ENCODE measurements at places on chromosomes 12 and 14. TPM values are rescaled to one million over a fixed set of nuclear protein-coding genes. Genes with fewer than 3 reads are reported as not detected.

DNA sequence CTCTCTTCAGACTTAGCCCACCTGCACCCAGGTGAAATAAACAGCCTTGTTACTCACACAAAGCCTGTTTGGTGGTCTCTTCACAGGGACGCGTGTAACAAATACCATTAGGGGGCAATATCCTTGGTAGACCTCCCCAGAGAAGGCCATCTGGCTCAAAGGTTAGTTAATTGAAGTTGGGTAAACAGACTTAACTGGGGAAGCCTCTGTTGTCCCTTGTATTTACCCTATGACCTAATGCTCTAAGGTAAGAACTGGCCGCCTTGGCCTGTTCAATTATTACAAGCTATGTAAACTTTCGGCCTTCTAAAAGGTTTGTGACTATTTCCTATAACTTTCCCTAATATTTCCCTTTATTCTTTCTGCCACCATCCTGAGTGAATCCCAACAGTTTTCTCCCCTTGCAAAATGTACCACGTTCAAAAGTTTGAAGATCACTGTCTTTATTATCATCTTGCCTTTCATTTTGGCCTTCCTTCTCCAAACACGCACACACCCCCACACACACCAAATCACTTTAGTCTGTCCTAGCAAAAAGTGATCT lies 15.3 kb upstream of the LYZ start:
- peaks cover 9% of the 10 kb centered on the region for H3K27me3 ChIP-seq
- no peaks in the 10 kb centered on the region for H3K36me3 ChIP-seq
- H3K27ac ChIP-seq = no peak overlapping the region

GRCh38 chr12:46266869-46267574 lies 1.8 kb downstream of the SLC38A1 start:
- H3K27me3 ChIP-seq = no peaks in the 10 kb centered on the region
- H3K4me1 ChIP-seq = peaks cover 15% of the 10 kb centered on the region
- peak overlapping the region; percentile 90 for H3K4me3 ChIP-seq
- peak overlapping the region; percentile 73 for H3K27ac ChIP-seq
- peaks cover 4% of the 10 kb centered on the region for H3K36me3 ChIP-seq

DNA sequence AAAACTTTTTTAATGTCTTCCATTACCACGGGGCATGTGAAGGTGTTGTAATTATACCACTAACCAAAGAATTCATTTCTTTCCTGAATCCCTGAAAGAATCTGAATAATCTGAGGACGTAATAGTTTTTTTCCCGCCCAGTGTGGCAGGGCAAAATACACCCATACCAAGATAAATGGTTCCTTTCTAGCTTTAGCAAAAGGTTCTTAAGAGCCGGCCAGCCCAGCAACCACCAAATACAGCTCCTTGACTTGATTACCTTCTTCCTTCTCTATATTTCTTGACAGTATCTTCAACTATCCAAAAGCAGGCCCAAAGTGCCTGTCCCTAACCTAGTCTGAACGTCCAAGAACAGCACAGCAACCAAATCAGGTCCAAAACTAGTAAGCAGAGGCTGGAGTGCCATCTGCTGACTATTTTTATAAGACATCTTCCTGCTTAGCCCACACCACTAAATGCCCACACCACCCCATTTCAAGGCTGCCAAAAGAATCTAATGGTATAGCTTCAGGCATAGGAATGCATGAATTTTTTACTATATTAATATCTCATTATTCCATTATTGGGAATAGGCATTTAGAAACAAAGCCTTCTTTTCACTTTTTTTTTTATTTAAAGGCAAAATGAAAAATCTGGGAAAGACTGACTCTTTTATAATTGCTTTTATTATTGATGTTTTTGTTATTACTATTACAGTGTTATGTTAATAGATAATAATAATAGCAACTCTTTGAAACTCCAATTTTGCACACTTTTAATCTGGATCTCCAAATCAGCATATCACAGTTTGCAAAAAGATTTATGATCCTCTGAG lies 524.4 kb downstream of the MED13L start:
- no peak overlapping the region for H3K27ac ChIP-seq
- DNase-seq = peak; percentile 55
- H3K36me3 ChIP-seq = no peaks in the 10 kb centered on the region
- no peaks in the 10 kb centered on the region for H3K4me1 ChIP-seq
- no peaks in the 10 kb centered on the region for H3K27me3 ChIP-seq

GRCh38 chr12:26689281-26689841 lies 143.6 kb downstream of the ITPR2 start:
- no peak overlapping the region for H3K27ac ChIP-seq
- peaks cover 6% of the 10 kb centered on the region for H3K36me3 ChIP-seq
- H3K4me1 ChIP-seq = peaks cover 20% of the 10 kb centered on the region
- DNase-seq = no peak
- H3K27me3 ChIP-seq = no peaks in the 10 kb centered on the region

DNA sequence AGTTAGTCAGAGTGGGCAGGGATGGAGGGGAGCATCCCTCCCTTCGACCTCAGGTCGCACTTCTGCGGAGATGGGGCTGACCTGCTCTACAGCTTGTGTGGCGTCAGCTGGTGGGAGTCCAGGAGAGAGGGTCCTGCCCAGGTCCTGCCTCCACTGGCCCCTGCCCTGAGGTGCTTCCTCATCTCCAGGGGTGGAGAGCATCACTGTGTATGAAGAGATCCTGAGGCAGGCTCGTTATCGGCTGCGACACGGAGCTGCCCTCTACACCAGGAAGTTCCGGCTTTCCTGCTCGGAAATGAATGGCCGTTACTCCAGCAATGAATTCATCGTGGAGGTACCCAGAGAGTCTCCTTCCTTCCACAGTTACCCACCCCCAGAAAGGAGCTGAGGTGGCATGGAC lies 20.2 kb downstream of the CLSTN3 start:
- no peak for DNase-seq
- H3K27ac ChIP-seq = no peak overlapping the region
- H3K27me3 ChIP-seq = no peaks in the 10 kb centered on the region
- H3K36me3 ChIP-seq = peaks cover 10% of the 10 kb centered on the region
- H3K4me3 ChIP-seq = no peak overlapping the region
- no peaks in the 10 kb centered on the region for H3K4me1 ChIP-seq

- peaks cover 49% of the 10 kb centered on the region for H3K36me3 ChIP-seq
- peak overlapping the region; percentile 7 for H3K27ac ChIP-seq
- H3K4me3 ChIP-seq = no peak overlapping the region
- peak; percentile 10 for DNase-seq
- no peaks in the 10 kb centered on the region for H3K27me3 ChIP-seq
Measured at GRCh38 chr12:57138526-57139272, 8.7 kb downstream of the LRP1-AS start.

GRCh38 chr14:53295985-53296582 lies 143.0 kb upstream of the DDHD1 start:
- H3K4me1 ChIP-seq = no peaks in the 10 kb centered on the region
- H3K4me3 ChIP-seq = no peak overlapping the region
- no peaks in the 10 kb centered on the region for H3K27me3 ChIP-seq
- H3K36me3 ChIP-seq = no peaks in the 10 kb centered on the region
- DNase-seq = peak; percentile 8

- H3K4me1 ChIP-seq = no peaks in the 10 kb centered on the region
- no peak overlapping the region for H3K4me3 ChIP-seq
- no peak for DNase-seq
- H3K27ac ChIP-seq = no peak overlapping the region
- no peaks in the 10 kb centered on the region for H3K36me3 ChIP-seq
Measured at GRCh38 chr14:101040538-101041442, 137.3 kb upstream of the RTL1 start.

GRCh38 chr12:64137117-64137516 lies 85.0 kb downstream of the KICS2 start:
- H3K36me3 ChIP-seq = no peaks in the 10 kb centered on the region
- DNase-seq = no peak
- H3K27ac ChIP-seq = no peak overlapping the region
- no peak overlapping the region for H3K4me3 ChIP-seq
- H3K4me1 ChIP-seq = no peaks in the 10 kb centered on the region

DNA sequence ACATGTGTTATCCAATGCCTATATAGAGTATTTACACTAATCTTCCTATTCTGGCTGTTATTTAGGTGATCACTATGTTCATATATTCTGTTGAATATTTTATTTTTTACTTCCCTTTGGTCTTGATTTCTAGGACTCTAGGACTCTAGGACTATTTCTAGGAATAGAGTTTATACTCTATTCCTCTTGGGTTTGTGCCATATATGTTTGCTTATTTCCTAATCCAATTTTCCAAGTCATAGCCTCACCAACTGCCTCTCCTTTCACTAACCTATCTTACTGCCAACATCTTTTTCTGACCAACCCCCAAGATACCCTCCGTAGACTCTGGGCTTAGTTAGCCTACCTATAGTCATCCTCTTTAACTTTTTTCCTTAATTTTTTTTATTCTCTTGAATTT lies 28.5 kb downstream of the ARF6 start:
- H3K36me3 ChIP-seq = no peaks in the 10 kb centered on the region
- H3K27me3 ChIP-seq = no peaks in the 10 kb centered on the region
- H3K27ac ChIP-seq = no peak overlapping the region
- H3K4me3 ChIP-seq = no peak overlapping the region
- H3K4me1 ChIP-seq = no peaks in the 10 kb centered on the region

- no peak for DNase-seq
- no peaks in the 10 kb centered on the region for H3K27me3 ChIP-seq
- H3K4me3 ChIP-seq = no peak overlapping the region
Measured at GRCh38 chr12:46071335-46071734, 81.0 kb upstream of the SCAF11 start.

DNA sequence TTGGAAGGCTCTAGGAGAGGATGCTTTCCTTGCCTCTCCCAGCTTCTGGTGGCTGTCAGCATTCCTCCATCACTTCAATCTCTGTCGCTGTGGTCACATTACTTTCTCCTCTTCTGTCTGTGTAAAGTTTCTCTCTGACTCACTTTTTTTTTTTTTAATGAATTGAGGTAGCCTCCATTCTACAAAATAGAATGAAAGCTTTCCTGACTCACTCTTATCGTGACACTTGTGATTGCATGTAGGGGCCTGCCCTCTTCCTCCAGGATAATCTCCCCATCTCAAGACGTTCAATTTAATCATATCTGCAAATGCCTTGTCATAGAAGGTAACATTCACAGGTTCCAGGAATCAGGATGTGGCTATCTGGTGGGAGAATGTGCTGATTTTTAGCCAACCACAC lies 153.5 kb upstream of the HMGA2 start:
- H3K4me1 ChIP-seq = no peaks in the 10 kb centered on the region
- H3K36me3 ChIP-seq = no peaks in the 10 kb centered on the region
- no peak overlapping the region for H3K4me3 ChIP-seq

- no peak overlapping the region for H3K27ac ChIP-seq
- no peaks in the 10 kb centered on the region for H3K36me3 ChIP-seq
- no peaks in the 10 kb centered on the region for H3K4me1 ChIP-seq
- H3K27me3 ChIP-seq = no peaks in the 10 kb centered on the region
Measured at GRCh38 chr12:49546481-49546880, 7.7 kb downstream of the KCNH3 start.

GRCh38 chr12:107549651-107550480 lies 135.7 kb upstream of the PWP1 start:
- no peak overlapping the region for H3K4me3 ChIP-seq
- H3K27me3 ChIP-seq = no peaks in the 10 kb centered on the region
- no peak for DNase-seq

DNA sequence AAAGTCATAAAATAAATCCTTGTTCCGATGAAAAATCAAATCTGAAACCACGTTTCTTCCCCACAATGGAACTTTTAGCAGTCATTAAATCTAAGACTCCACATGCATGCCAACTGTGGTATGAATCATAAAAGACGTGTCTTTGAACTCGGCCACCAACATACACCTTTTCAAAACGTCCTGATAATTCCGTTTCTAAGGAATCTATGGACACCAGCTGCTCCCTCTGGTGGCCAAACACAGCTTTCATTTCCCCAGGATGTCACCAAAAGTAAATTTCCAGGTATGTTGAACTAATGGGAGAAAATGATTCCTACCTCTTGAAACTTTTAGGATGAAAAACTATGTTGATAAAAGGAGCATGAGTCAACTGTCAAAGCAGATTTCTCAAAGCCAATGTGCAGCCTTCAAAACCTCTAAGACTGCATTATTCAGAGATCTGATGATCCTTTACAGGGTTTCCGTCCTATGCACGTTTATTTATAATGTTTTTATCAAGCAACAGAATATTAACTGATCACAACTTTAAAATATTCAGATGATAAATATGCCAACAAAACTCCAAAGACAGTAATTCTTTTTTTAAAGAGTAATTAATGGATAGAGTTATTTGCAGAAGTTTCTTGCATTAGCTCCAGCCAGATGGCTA lies 96.2 kb downstream of the CIT start:
- peaks cover 22% of the 10 kb centered on the region for H3K36me3 ChIP-seq
- H3K27ac ChIP-seq = no peak overlapping the region
- DNase-seq = peak; percentile 59
- peak overlapping the region; percentile 17 for H3K4me3 ChIP-seq

DNA sequence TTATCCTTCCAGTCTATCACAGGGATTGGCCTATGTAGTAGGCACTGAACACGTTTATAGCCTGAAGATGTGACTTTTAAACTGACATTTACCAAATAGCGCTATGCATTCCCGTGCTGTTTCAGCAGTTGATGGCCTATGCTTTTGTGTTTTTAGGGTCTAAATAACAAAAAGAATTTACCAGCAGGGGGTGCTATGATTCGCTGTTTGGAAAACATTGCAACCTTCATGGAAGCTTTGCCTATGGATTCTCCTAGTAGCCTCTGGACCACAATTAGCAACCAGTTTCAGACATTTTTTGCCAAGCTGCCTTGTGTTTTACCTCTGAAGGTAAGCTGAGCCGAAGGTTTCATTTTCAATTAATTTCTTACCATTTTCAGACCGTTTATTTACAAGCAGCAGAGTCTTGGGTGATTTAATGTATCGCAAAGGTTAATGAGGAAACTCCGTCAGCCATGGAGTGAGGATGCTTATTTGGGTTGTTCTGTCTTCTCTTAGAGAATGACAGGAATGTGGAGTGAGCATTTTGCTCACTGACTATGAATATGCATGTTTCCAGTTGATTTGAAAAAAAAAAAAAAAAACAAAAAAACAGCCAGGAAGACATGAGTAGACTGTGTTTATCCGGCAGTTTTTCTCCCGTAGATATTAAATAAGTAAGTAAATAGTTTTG lies 133.1 kb downstream of the PRIMA1 start:
- H3K4me1 ChIP-seq = no peaks in the 10 kb centered on the region
- peak overlapping the region; percentile 44 for H3K4me3 ChIP-seq
- DNase-seq = peak; percentile 56
- H3K27me3 ChIP-seq = no peaks in the 10 kb centered on the region

GRCh38 chr14:72597252-72598233 lies 296.4 kb downstream of the DPF3 start:
- no peak overlapping the region for H3K27ac ChIP-seq
- H3K27me3 ChIP-seq = no peaks in the 10 kb centered on the region
- H3K4me1 ChIP-seq = no peaks in the 10 kb centered on the region

Gene TAS2R7
- polyA plus RNA-seq = not detected

Gene INTS13
- polyA plus RNA-seq = 9.7 TPM

Gene PGF
- 4.4 TPM for polyA plus RNA-seq

Gene KRT71
- not detected for polyA plus RNA-seq

Gene INHBE
- polyA plus RNA-seq = 0.08 TPM

Gene SOAT2
- 0.13 TPM for polyA plus RNA-seq

Gene ADCY6
- 46.4 TPM for polyA plus RNA-seq

Gene FERMT2
- polyA plus RNA-seq = 54.5 TPM

Gene RNASE7
- polyA plus RNA-seq = not detected

Gene COX8C
- not detected for polyA plus RNA-seq

Gene VPS33A
- polyA plus RNA-seq = 18.4 TPM

Measured in SK-N-SH (cell line).